ENCODE measurements at places on chromosomes 13 and 19.
A peak's percentile ranks its signal among the peaks of the same experiment; 100 is the strongest.

DNA sequence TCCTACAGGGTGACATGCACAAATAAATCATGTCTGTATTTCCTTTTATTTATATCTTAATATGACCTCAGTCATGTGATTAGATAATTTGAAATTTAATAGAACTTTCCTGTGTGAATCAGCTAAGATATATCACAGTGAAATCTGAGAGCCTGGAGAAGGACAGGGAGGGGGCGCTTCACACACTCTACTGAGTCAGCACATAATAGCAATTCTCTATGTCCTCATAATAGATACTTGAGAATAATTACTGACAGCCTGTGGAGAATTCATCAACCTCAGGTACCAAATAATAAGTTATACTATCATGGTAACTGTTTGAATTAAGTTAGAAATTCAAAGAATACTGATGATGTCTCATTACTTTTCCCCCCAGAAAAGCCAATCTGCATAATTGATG lies 98.0 kb upstream of the SLC10A2 start:
- H3K4me3 ChIP-seq, result no peak overlapping the region
- H3K4me1 ChIP-seq, result peaks cover 3% of the 10 kb centered on the region
- H3K36me3 ChIP-seq, result no peaks in the 10 kb centered on the region
- no peak for DNase-seq
- no peak overlapping the region for H3K27ac ChIP-seq
- no peaks in the 10 kb centered on the region for H3K27me3 ChIP-seq

DNA sequence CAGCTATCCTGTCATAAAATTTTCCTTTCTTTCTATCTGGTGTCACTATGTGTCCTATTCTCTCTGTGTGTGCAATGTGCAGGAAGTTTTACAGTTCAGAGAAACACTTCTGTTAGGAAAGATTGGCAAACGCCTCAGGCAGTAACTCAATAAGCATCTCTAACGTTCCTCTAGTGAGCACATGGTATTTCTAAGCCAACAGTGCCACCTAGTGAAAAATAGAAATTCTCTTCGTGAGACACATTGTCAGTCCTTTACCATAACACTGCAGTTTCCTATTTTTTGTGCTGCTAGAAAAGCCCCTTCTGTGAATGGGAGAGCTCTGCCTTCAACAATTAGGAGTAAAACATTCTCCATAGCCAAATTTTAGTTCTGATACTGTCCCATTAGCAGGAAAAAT lies 50.7 kb downstream of the ZNF723 start:
- H3K4me3 ChIP-seq, result no peak overlapping the region
- no peaks in the 10 kb centered on the region for H3K27me3 ChIP-seq
- no peaks in the 10 kb centered on the region for H3K36me3 ChIP-seq
- DNase-seq, result no peak
- H3K4me1 ChIP-seq, result no peaks in the 10 kb centered on the region

- no peak overlapping the region for H3K27ac ChIP-seq
- H3K36me3 ChIP-seq, result peaks cover 94% of the 10 kb centered on the region
- H3K27me3 ChIP-seq, result no peaks in the 10 kb centered on the region
- H3K4me1 ChIP-seq, result peaks cover 4% of the 10 kb centered on the region
- no peak overlapping the region for H3K4me3 ChIP-seq
Measured at GRCh38 chr19:48121909-48122371, 11.3 kb upstream of the PLA2G4C start.

GRCh38 chr19:5957170-5957569 lies 20.8 kb downstream of the RANBP3 start:
- H3K27me3 ChIP-seq, result no peaks in the 10 kb centered on the region
- H3K27ac ChIP-seq, result no peak overlapping the region
- peaks cover 28% of the 10 kb centered on the region for H3K4me1 ChIP-seq

DNA sequence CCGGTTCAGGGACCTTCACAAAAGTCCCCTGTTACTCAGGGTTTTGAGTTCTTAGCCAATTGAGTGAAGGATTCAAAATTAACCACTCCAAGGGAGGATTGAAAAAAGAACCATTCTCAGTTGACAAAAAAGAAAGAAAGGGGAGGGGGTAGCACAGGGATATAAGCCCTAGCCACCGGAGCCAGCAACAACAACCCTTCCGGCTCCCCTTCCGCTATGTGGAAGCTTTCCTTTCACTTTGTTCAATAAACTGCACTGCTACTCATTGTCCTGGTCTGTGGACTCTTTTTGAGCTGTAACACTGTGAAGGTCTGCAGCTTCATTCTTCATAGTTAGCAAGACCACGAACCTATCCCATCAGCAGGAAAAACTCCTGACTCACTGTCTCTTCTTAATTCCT lies 1488.1 kb upstream of the PRR20A start:
- H3K27ac ChIP-seq, result no peak overlapping the region
- H3K4me1 ChIP-seq, result no peaks in the 10 kb centered on the region
- no peak overlapping the region for H3K4me3 ChIP-seq
- DNase-seq, result no peak

- DNase-seq, result no peak
- H3K27ac ChIP-seq, result no peak overlapping the region
- H3K4me1 ChIP-seq, result peaks cover 8% of the 10 kb centered on the region
- H3K27me3 ChIP-seq, result no peaks in the 10 kb centered on the region
- no peak overlapping the region for H3K4me3 ChIP-seq
Measured at GRCh38 chr13:46577696-46578589, 25.0 kb downstream of the LRCH1 start.

- H3K36me3 ChIP-seq, result no peaks in the 10 kb centered on the region
- no peak overlapping the region for H3K27ac ChIP-seq
- H3K27me3 ChIP-seq, result no peaks in the 10 kb centered on the region
- H3K4me1 ChIP-seq, result no peaks in the 10 kb centered on the region
- no peak overlapping the region for H3K4me3 ChIP-seq
Measured at GRCh38 chr13:49802426-49802825, 9.9 kb upstream of the KPNA3 start.

DNA sequence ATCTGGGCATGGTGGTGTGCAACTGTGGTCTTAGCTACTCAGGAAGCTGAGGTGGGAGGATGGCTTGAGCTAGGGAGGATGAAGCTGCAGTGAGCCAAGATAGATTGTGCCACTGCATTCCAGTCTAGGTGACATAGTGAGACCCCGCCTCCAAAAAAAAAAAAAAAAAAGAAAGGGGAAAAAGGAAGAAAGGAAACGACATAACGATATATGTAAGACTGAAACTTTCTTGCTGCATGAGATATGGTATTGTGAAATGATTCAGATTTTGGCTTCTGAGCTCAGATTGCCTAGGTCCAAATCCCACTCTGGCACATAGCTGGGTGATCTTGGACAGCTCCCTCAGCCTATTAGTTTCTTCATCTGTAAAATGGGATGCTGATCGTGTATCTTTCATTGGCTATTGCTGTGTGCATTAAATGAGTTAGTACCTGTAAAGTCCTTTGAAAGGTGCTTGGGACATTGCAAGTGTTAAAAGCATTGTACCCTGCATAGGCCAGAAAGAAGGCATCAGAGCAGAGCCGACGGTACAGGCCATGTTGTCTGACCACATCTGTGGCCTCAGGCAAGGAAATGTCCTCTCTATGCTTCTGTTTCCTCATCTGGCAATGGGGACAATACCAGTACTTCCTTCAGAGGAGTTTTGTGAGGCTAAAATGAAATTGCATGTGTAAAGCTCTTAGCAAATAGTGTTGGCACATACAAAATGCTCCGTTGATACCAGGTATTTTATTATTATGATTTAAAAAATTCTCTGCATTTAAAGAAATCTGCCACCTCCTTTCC lies 32.6 kb upstream of the SLC46A3 start:
- DNase-seq, result no peak
- no peaks in the 10 kb centered on the region for H3K36me3 ChIP-seq
- no peaks in the 10 kb centered on the region for H3K4me1 ChIP-seq
- H3K4me3 ChIP-seq, result no peak overlapping the region
- H3K27ac ChIP-seq, result no peak overlapping the region

DNA sequence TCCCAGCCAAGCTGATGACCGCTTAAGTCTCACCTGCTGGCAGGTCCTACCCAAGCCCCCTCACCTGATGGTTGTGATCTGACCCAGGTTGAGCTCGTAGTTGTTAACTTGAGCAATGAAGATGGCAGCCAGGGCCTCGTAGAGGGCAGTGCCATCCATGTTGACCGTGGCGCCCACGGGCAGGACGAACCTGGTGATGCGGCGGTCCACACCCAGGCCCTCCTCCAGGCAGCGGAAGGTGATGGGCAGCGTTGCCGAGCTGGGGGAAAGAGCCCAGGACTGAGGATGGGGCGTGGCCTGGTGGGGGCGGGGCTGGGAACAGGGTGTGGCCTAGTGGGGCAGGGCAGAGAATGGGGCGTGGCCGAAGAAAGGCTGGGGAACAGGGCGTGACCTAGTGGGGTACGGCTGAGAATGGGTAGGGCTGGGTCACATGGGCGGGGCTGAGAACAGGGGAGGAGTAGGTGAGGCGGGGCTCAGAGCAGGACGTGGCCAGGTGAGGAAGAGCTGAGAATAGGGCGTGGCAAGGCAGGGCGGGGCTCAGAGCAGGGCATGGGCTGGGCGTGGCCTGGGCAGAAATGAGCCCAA lies 12.9 kb downstream of the OR7C2 start:
- H3K27ac ChIP-seq, result no peak overlapping the region
- H3K4me3 ChIP-seq, result no peak overlapping the region
- DNase-seq, result no peak
- H3K27me3 ChIP-seq, result no peaks in the 10 kb centered on the region
- no peaks in the 10 kb centered on the region for H3K4me1 ChIP-seq

DNA sequence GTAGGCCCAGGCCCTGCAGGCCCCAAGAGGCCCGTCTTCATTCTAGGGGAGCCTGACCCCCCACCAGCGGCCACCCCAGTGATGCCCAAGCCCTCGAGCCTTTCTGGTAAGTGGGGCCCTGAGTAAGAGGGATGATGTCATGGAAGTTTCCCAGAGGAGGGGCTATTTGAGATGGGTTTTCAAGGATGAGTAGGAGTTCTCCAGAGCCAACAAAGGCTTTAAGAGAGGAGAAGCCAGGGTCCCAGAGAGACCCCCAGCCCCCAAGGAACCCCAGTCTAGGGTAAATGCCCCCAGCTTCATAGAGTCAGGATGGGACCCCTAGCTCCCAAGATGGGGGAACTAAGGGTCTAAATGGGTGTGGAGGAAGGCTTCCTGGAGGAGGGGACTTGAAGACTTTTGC lies 9.1 kb upstream of the PIK3R2 start:
- no peaks in the 10 kb centered on the region for H3K4me1 ChIP-seq
- no peak overlapping the region for H3K27ac ChIP-seq
- H3K36me3 ChIP-seq, result peaks cover 21% of the 10 kb centered on the region
- no peaks in the 10 kb centered on the region for H3K27me3 ChIP-seq
- no peak for DNase-seq

GRCh38 chr13:48320399-48320790 lies 16.8 kb downstream of the RB1 start:
- no peaks in the 10 kb centered on the region for H3K4me1 ChIP-seq
- H3K36me3 ChIP-seq, result peaks cover 7% of the 10 kb centered on the region
- H3K27me3 ChIP-seq, result no peaks in the 10 kb centered on the region
- DNase-seq, result no peak
- no peak overlapping the region for H3K4me3 ChIP-seq

DNA sequence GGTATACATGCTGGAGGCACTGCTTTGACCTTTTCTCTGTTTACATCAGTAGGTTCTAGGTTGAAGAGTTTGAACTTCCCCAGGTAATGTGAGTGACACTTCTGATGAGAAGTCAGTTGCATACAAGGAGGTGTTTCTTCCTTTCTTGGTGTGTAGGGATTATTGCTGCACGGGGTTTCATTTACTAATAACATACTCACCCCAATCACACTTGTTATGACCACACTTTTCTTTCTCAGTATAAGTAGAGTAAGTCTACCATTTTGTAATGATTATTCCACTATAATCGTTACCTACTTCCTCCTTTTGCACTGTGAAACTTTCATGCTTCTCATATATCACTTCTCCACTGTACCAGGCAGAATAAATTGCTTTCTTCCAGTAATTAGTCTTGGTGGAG lies 138.0 kb downstream of the TNFSF13B start:
- H3K4me1 ChIP-seq, result peaks cover 4% of the 10 kb centered on the region
- no peaks in the 10 kb centered on the region for H3K36me3 ChIP-seq
- H3K4me3 ChIP-seq, result no peak overlapping the region
- peaks cover 4% of the 10 kb centered on the region for H3K27me3 ChIP-seq

- DNase-seq, result no peak
- no peak overlapping the region for H3K4me3 ChIP-seq
- no peak overlapping the region for H3K27ac ChIP-seq
- H3K36me3 ChIP-seq, result peaks cover 3% of the 10 kb centered on the region
- H3K4me1 ChIP-seq, result no peaks in the 10 kb centered on the region
- no peaks in the 10 kb centered on the region for H3K27me3 ChIP-seq
Measured at GRCh38 chr19:5001615-5002014, 32.7 kb downstream of the KDM4B start.

- H3K27ac ChIP-seq, result peak overlapping the region; percentile 96
- DNase-seq, result no peak
- peak overlapping the region; percentile 85 for H3K4me3 ChIP-seq
- no peaks in the 10 kb centered on the region for H3K4me1 ChIP-seq
- H3K36me3 ChIP-seq, result no peaks in the 10 kb centered on the region
- H3K27me3 ChIP-seq, result no peaks in the 10 kb centered on the region
Measured at GRCh38 chr13:20566468-20566897, 474 bp upstream of the IFT88 start.

GRCh38 chr19:8138201-8138600 lies 11.2 kb downstream of the FBN3 start:
- H3K27me3 ChIP-seq, result no peaks in the 10 kb centered on the region
- no peak overlapping the region for H3K4me3 ChIP-seq
- H3K36me3 ChIP-seq, result peaks cover 6% of the 10 kb centered on the region

GRCh38 chr19:48174445-48175030 lies 4.1 kb downstream of the ZSWIM9 start:
- no peak overlapping the region for H3K27ac ChIP-seq
- DNase-seq, result no peak
- H3K4me3 ChIP-seq, result no peak overlapping the region
- H3K4me1 ChIP-seq, result peaks cover 6% of the 10 kb centered on the region
- H3K27me3 ChIP-seq, result no peaks in the 10 kb centered on the region
- H3K36me3 ChIP-seq, result peaks cover 21% of the 10 kb centered on the region

DNA sequence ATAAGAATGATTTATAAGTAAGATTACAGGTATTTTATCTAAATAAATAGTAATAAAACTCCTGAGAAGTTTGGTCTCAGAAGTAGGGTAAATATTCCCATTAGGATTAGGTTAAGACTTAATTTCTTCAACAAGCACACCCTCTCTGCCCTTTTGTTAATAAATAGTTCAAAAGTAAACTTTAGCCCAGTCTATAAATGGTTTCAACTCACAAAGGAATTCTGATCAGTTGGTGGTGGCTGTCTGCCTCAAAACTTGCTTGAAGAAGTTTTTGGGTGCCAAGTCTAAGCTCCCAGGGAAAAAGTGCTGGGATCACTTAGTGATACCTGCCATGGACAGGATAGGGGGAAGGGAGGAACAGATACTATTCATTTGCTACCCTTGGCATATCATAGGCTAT lies 22.9 kb downstream of the MBNL2 start:
- H3K27me3 ChIP-seq, result no peaks in the 10 kb centered on the region
- H3K4me3 ChIP-seq, result no peak overlapping the region
- H3K36me3 ChIP-seq, result no peaks in the 10 kb centered on the region
- H3K27ac ChIP-seq, result no peak overlapping the region
